ENCODE measurements at places on chromosomes 1 and 21.

- DNase-seq, result no peak
Measured at GRCh38 chr1:186923486-186923885, 94.7 kb downstream of the PLA2G4A start.

DNA sequence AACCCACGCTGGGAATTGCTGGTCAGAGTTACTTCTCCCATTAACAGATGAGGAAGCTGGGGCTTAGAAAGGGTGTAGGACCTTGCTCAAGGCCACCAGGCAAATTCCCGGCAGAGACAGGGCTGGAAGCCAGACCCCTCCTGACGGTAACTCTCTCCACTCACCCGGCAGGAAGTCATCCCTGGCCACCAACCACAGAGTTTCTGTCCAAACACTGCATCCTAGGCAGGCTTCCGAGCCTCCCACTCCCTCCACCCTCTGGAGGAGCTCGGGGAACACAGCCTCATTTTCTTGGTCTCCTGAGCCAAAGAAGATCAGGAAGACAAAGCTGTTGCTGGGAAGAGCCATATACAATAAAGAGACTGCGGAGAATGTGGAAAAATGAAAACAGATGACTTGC lies 25.0 kb upstream of the ZNF436 start:
- DNase-seq, result peak; percentile 89

DNA sequence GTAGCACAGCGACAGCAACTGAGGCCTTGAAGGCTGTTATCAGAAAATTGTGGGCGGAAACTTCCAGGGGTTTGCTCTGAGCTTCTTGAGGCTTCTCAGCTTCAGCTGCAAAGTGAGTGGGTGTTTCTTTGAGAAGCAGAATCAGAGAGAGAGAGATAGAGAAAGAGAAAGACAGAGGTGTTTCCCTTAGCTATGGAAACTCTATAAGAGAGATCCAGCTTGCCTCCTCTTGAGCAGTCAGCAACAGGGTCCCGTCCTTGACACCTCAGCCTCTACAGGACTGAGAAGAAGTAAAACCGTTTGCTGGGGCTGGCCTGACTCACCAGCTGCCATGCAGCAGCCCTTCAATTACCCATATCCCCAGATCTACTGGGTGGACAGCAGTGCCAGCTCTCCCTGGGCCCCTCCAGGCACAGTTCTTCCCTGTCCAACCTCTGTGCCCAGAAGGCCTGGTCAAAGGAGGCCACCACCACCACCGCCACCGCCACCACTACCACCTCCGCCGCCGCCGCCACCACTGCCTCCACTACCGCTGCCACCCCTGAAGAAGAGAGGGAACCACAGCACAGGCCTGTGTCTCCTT lies at the start of gene FASLG:
Gene FASLG, plus strand, starts transcription at position 233 of the 583 bp plus-strand sequence. Its CDS starts 99 bp downstream, at position 332.
- DNase-seq, result no peak

DNA sequence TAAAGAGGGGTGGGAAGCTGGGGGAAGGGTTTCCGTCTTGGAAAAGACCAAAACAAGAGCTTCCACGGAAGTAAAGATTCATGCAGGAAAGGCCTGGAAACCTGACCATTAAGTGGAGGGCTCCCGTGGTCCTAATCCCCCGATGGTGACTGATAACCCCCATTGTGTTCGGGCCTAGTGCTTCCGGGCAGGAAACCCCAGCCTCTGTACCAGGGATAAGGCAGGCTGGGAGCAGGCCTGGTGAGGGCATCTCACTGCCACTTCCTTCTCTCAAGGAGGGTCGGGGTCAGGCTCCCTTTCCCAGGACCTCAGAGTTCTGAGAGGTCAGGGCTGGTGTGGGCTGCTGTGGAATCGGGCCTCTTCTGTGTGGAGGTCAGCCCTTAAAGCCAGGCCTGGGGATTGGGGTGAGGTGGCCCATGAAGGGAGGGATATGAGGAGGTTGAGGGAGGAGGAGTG lies 136.9 kb downstream of the CDC7 start:
- no peak for DNase-seq

GRCh38 chr1:31989964-31990363 lies 23.7 kb upstream of the KHDRBS1 start:
- no peak for DNase-seq

DNA sequence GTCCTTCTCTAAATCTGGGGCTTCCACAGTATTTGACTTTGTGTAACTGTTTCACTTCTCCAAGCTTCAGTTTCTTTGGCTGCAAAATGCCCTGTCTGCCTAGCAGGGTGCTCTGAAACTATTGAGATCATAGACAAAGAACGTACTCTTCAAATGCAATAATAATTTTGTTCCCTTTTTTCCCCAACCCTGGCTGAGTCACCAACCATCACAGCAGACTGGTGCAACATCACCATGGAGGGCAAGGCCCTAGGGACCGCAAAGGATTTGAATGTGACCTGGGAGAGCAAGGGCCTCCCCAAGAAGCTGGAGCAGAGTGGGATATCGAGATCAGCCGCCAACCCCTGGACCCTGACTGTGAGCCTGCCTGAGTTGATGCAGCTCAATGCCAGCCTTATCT lies 115.0 kb downstream of the FCRL5 start:
- no peak for DNase-seq

GRCh38 chr21:25115021-25115420 lies 492.3 kb downstream of the MRPL39 start:
- DNase-seq, result peak; percentile 26

GRCh38 chr1:209454340-209454994 lies 129.0 kb upstream of the CAMK1G start:
- DNase-seq, result peak; percentile 64

- DNase-seq, result peak; percentile 11
Measured at GRCh38 chr1:210123383-210123782, 109.2 kb upstream of the SERTAD4 start.

- peak; percentile 94 for DNase-seq
Measured at GRCh38 chr1:183244466-183244865, 58.4 kb downstream of the LAMC2 start.

DNA sequence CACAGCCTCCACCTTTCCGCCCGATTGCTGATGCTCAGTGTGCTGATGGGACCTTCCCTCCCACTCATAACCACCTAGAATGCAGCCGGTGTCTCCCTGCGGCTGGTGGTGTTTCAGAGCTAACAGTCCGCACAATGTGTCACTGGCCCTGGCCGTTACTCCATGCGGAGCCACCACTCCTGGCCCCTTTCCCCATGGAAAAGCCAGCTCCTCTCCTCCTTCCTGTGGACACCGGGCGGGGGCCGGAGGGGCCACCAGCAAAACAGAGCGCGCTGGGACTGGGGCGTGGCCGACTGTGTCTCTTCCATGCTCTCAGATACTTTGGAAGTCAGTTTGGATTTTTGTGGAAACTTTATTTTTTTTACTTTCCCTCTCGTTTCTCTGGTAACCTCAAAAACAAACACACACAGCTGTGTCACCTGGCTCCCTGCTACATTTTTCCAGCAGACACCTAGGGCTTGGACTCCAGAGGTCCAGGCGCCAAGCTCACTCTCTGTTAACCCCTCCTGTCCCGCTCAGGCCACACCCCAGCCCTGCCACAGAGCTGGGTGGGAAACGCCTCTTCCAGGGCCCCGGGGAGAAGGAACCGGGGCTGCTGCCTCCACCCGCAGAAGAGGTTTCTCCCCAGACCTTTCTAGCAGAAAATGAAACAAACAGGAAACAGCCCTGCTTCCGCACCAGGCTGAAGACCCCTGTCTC lies 32.5 kb upstream of the COL6A2 start:
- peak; percentile 73 for DNase-seq

DNA sequence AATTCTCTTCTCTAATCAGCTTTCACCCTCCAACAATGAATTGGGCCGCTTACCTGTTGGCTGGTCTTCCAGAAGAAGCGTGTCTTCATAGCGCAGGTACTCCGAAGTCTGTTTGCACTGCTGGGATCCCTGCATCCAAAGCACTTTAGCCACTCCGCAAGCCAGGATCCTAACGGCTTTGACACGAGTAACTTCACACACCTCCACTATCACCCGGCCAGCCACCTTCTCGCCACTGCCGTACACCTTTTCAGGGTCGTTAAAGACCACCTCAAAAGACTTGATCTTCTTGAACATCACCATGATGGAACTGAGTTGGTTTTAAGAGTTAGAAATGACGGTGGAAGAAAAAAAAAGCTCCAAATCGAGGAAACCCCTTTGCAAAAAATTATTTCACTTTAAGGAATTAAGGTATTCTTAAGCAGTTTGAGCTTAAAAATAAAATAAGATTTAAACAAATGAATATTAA lies 381 bp downstream of the TXNIP start:
- no peak for DNase-seq

DNA sequence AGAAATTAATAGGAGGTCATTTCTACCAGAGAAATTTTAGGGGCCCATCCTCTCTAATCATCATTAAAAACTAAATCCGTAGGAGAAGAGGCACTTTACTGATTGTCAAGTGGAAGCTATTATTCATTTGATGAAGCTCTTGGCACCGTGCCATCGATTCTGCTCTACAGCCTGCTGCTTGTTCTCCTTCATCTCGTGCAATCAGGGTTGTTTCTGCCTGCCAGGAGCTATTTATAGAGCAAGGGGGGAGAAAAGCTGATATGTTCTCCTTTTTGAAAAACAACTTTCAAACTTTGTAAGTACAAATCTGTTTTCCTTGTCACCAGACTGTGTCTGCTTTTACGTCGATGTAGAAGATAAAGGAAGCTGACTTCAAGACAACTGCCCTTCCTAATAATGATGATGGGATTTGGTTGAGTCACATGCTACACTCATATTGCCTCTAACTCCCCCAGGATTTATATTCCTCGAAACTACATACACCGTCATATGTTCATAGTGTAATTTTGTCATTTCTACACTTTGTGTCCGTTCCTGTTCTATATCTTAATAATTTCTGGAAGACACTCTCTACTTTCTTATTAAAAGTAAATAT lies 169.6 kb upstream of the LHX8 start:
- DNase-seq, result peak; percentile 6

- peak; percentile 33 for DNase-seq
Measured at GRCh38 chr1:115671176-115671934, 29.6 kb downstream of the VANGL1 start.

DNA sequence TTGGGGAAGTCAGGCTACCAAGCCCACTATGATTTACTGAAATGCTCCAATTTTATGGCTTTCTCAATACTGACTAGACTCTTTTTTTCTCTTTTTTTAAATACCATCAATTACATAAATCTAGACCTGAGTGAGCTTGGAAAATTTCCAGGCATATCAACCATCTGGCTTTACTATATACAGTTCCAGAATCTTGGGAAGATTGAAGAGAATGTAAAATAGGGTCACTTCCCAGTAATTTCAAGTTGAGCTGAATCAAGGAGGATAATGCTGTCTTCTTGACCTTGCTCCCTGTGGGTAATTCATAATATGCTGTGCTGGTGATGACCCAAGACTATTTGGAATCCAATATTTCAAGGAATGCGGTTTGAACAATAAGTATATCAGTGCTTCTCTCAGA lies 108.1 kb downstream of the MAP3K21 start:
- no peak for DNase-seq
